ENCODE measurements at places on chromosomes 2 and 18.

- DNase-seq, result no peak
These were observed 84.8 kb upstream of the GATA6 start for GRCh38 chr18:22084547-22084946.

- no peak for DNase-seq
These were observed 68.5 kb upstream of the NFU1 start for GRCh38 chr2:69505710-69506109.

DNA sequence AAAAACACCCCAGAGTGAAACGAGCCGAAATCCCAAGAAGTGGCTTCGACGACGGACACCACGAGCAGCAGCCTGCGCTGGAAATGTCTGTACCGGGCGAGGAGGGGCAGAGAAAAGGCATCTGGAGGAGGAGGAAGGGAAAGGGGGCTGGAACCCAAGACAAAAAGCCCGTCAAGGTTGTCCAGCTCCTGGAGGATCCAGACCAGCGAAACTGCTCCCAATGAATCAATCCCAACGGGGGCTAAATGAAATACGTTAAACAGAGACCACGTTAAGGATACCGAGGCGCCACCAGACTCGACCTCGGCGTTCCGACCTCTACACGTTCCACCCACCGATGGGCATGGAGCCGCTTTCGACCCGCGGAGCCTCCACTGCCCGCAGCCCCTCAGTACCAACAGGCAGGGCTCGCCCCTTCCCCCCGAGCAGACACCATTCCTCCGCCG, 400 bp downstream of the CCDC88A start:
- no peak for DNase-seq

GRCh38 chr2:196266855-196267254, 95.5 kb upstream of the STK17B start:
- no peak for DNase-seq

- DNase-seq, result no peak
These were observed 65.2 kb downstream of the TMEM247 start for GRCh38 chr2:46544581-46544980.

GRCh38 chr2:233082931-233083755, 23.0 kb downstream of the INPP5D start:
- DNase-seq, result no peak

GRCh38 chr2:232393556-232393955, 13.1 kb upstream of the ALPG start:
- no peak for DNase-seq

DNA sequence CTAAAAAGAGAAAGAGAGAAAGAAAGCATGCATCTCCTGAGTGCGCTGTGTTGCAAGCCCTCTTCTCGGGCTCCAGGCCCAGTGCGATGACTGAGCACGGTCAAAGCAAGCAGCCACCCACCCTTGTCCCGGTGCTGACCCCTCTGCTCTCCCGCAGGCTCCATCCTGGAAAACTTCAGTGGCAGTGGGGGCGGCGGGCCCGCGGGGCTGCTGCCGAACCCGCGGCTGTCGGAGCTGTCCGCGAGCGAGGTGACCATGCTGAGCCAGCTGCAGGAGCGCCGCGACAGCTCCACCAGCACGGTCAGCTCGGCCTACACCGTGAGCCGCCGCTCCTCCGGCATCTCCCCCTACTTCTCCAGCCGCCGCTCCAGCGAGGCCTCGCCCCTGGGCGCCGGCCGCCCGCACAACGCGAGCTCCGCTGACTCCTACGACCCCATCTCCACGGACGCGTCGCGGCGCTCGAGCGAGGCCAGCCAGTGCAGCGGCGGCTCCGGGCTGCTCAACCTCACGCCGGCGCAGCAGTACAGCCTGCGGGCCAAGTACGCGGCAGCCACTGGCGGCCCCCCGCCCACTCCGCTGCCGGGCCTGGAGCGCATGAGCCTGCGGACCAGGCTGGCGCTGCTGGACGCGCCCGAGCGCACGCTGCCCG, 252.5 kb downstream of the GLI2 start:
- DNase-seq, result no peak

DNA sequence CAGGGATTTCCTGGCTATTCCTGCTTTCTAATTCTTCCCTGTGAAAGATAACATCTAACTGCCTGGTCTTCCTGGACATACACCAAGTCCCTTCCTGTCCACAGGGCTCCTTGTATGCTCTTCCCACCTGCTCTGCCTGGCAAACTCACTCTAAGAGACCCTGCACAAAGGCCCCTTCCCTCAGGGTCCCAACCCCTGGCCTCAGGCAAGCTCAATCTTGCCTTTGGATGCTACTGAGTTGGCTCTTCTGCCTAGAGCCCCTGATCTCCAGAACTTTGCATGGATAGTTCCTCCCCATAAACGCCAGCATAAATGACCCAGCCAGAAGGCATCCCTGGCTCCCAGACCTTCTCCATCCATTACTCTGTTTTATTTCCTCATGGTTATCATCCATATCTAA, 98.3 kb upstream of the OTOS start:
- DNase-seq, result no peak

DNA sequence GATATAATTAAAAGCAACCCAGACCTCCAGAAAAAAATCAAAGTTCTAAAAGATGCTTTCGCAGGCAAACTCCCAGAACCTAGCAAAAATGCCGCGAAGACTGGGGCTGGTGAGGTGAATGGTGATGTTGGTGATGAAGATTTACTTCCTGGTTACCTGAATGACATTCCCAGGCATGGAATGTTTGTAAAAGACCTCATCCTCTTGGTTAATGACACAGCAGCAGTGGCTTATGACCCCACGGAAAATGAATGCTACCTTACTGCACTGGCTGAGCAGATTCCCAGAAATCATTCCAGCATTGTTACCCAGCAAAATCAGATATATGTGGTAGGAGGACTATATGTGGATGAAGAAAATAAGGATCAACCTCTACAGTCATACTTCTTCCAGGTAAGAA, 994 bp downstream of the KLHL41 start:
- no peak for DNase-seq

GRCh38 chr18:55128437-55128836, 169.2 kb upstream of the CCDC68 start:
- DNase-seq, result no peak

DNA sequence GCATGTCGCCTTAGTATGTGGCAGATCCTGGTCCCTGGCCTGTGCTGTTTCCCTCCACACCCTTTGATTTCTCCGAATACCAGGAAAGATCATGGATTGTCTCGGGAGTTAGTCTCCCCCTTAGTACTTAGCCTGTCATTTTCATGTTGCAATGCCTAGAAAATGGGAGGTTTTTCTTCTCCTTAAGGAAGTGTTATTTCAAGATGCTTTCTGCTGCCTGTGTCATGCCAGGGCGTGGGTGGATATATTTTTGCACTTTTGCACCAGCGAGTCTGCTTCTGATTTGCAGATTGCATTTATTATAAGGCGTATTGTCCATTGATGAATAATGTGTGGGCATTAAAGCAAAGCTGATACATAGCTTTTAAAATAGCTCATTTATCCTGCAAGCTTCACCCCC, 223.5 kb downstream of the NEDD4L start:
- no peak for DNase-seq

- no peak for DNase-seq
These were observed 438.4 kb downstream of the EIPR1 start for GRCh38 chr2:2939078-2939795.

GRCh38 chr2:231387904-231388724, 7.4 kb upstream of the B3GNT7 start:
- DNase-seq, result no peak

DNA sequence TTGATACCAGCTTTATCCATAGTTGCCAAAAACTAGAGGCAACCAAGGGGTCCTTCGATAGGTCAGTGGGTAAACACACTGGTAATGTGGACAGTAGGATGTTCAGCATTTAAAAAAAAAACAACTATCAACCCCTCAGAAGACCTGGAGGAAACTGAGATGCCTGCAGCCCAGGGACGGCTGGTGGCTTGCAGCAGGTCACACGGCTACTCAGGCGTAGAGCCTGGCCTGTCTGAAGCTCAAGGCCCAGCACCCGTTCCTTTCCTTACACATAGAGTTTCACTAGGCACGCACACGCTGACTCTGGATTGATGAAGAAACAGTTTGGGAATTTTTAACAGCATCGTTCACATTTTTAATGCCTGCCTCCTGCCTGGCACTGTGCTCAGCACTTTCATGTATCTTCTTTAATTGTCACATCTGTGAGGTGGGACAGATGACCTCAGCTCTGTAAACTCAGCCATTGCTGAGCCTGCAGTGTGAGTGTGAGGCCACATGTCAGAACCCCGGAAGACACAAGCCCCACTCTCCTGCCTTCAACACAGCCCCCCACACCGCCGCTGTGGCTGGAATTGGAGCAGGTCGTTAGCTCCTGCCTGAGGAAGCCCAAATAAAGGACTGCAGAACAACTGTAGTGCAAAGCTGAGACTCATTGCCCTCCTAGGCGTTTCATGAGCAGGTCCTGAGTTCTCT, 40.7 kb downstream of the TRAPPC12 start:
- DNase-seq, result no peak

GRCh38 chr2:214395040-214395439, 15.8 kb upstream of the VWC2L start:
- no peak for DNase-seq

- no peak for DNase-seq
These were observed 192.5 kb downstream of the SH3BP4 start for GRCh38 chr2:235144291-235144690.

GRCh38 chr2:176356251-176356650, 87.0 kb downstream of the MTX2 start:
- no peak for DNase-seq

DNA sequence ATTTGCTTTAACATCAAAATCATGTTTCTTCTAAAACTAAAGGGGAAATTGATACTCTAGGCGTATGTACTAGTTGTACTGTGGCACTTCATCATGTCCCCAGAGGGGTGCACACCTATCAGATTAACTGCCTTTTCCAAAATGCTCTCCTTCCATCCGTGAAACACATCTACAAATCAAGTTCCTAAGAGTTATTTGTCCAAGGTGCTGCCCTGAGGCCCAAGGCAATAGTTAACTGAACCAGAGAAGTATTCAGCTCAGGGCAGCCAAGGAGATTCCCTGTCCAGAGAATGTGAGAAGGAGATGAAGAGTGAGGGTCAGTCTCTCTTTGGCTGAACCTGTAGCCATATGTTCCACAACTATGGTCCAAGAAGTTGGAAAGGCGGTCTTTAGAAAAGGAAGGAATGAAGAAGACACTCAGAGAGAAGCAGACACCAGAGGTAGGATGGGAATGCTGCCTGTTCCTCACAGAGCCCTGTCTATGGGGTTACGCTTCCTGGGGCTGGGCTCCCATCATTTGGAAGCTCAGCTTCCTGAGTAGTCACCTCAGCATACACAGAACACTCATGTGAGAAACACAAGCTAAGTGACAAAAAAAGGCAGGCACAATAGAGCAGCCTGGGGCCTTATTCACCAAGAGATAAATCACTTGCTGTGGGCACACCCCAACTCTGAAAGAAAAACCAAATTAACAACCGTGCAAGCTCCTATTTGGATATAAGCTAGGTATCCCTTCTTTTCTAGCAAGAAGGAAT, 55.6 kb downstream of the ANKRD44 start:
- no peak for DNase-seq

GRCh38 chr2:72793798-72794440, 31.9 kb downstream of the EXOC6B start:
- no peak for DNase-seq

DNA sequence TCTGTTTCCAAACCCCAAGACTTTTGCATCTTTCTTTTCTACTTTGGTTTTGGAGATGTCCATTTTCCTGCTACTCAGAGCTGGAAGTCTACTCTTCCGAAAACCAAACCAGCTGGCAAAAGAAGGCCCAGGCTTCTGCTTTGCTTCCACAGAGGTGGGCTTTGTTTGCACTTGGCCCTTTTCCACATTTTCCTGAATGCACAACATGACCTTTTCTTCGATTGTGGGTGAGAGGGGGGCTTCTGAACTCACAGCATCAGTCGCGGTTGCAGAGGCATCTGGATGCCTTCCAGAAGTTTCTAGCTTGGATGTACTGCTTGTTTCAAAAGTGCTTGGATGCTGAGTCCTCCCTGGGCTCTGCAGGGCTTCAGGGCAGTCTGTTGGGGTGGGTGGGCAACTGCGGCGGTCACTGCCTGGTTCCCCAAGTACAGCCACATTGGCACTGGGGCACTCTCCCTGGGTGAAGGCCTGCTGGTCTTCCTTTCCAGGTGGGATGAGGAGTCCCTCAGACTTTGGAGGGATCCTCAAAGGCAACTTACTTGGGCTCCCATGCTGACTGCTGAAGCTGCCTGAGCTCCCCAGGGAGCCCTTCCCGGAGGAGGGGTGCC, 112.3 kb upstream of the LYPD1 start:
- DNase-seq, result no peak

- DNase-seq, result no peak
These were observed 747.3 kb downstream of the ADCYAP1 start for GRCh38 chr18:1652018-1652417.

GRCh38 chr18:62751341-62751821, 36.0 kb downstream of the PHLPP1 start:
- DNase-seq, result no peak

DNA sequence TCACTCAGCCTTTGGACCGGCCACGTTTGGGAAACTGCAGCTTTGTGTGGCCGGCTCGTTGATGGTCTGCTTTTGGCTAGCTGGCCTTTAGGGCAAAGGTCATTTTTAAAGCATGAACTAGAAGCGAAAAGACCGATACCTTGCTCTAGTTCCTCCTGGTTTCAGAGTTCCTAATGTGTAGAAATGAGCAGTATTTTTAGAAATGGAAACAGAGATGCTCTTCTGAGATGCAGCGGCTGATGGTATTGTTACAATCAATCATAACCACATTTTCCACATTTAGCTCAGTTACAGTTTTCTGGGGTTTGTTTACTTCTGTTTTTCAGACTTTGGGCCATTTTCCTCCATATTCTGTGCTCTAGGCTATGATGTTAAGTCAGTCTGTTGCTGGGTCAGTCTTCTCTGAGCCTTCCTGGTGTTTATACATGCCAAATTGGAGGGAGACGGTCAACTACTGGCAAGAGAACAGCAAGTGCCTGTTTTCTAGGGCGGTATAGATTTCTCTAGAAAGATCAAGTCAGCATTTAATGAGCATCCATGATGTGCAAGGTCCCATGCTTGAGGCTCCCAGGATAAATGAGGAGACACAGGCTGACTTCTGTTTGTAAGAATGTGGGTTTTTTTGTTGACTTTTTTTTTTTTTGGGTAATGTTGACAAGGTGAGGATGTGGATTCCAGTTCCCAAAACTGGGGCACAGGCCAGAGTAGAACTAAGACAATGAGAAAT, 28.0 kb downstream of the RNF144A start:
- no peak for DNase-seq

GRCh38 chr2:179483131-179483530, 218.5 kb upstream of the SESTD1 start:
- DNase-seq, result no peak

DNA sequence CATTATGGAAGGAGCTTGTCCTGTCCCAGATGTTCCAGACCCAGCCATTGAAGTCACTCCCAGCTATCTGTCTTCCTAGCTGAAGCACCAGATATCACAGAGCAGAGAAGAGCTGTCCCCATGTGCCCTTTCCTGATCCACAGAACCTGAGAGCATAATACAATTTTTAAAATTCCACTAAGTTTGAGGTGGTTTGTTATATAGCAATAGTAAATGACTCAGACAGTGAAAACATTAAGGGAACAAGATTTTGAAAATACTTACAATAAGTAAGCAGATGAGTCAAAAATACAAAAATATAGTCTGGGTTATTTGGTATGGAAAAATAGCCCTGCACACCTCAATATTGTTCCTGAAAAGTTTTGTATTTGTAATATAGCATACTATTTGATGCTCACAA, 85.8 kb upstream of the GLS start:
- DNase-seq, result no peak

GRCh38 chr2:12091201-12091806, 344.9 kb downstream of the LPIN1 start:
- DNase-seq, result no peak

- no peak for DNase-seq
These were observed 69.1 kb downstream of the UXS1 start for GRCh38 chr2:106124905-106125549.

All from activated CD4-positive, alpha-beta T cell treated with anti-CD3 and anti-CD28 coated beads, Interleukin-2, amount 50 U/mL, for 4 hours (primary cell).